ENCODE measurements at places on chromosomes 2 and 18.

DNA sequence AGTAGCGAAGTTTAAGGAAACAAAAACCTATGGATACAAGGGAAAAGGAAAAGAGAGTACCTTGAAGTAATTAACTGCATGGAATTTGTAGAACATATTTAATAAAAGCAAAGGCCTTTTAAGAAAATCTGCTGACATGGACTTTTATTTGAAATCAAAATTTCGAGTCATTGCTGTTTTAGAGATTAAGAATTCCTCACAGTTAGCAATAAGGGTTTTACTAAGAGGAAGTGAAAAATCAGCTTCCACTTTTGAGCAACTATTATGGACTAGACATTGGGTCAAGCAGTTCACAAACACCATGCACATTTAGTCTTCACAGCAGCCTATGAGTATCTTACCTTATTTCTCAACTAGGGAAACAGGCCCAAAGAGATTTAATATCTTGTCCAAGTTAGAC, 876.3 kb downstream of the BCL11A start:
- no peak for DNase-seq

DNA sequence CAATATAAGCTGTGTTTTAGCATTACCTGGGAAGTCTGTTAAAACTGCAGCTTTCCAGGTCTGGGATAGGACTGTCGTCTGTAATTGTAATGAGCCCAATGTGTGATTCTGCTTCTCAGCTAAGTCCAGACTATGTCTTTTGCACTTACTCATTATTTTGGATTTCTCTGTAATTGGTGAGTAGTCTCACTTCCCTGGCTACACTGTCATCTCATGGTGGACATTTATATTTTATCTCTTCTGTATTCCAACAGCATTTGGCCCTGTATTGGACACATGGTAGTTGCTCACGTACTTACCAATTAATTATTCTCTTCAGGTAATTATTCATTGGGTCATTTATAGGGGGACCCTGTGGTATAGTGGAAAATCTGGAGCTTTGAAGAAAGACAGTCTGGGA, 28.0 kb downstream of the LHCGR start:
- DNase-seq, result no peak

GRCh38 chr18:10063489-10063888, 149.7 kb downstream of the VAPA start:
- DNase-seq, result no peak

- DNase-seq, result no peak
These were observed at the start of gene HSBP1L1 for GRCh38 chr18:79964330-79965118. Gene HSBP1L1, plus strand, starts transcription at chr18:79964643. Its CDS starts 93 bp downstream, at chr18:79964736.

DNA sequence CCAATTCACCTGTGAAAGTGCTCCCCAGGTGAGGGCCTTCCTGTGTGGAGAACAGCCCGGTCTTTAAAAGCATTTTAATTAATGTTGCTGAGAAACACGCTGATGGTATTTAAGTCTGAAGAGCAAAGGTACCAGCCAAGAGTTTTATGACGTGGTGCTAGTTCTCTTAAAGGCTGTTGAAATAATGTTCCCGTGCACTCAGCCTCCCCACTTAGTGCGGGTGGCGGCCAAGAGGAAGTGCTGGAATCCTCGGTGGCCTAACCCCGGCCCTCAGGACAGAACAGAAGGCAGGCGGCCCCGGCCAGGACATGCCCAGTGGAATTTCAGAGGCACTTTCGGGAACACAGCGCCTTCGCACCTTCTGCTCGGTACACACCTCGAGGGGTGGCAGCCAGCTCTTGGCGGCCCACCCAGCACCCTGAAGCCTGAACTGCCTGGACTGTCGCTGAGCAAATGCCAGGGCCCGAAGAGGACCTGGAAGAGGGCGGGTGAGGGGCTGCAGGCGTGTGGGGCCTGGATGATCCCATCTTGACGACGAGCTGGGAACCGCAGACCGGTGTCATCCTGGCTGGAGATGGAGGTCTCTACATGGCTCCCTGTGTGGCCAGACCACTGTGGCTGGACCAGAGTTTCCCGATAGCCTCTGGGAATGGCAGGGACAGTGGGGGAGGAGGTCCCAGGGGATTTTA, 142.9 kb downstream of the ASB1 start:
- DNase-seq, result no peak

GRCh38 chr2:28134262-28134812, 243.8 kb downstream of the BABAM2 start:
- DNase-seq, result no peak

DNA sequence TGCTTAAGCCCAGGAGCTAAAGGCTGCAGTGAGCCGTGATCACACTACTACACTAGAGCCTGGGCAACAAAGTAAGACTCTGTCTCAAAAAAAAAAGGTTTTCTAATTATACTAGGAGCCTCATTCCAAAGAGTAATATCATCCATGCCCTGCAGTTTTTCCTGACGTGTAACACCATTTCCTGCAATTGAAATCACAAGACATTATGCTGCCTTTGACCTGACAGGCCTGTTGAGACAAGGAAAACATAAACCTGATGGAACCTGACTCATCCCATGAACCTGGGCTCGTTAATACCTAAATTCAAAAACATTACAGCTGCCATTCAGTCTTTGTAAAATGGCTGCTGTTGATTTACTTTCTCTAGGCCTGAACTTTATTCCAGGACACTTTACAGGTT, 58.7 kb upstream of the PEX13 start:
- DNase-seq, result no peak

GRCh38 chr18:47975105-47975504, 44.6 kb upstream of the SMAD2 start:
- DNase-seq, result no peak

DNA sequence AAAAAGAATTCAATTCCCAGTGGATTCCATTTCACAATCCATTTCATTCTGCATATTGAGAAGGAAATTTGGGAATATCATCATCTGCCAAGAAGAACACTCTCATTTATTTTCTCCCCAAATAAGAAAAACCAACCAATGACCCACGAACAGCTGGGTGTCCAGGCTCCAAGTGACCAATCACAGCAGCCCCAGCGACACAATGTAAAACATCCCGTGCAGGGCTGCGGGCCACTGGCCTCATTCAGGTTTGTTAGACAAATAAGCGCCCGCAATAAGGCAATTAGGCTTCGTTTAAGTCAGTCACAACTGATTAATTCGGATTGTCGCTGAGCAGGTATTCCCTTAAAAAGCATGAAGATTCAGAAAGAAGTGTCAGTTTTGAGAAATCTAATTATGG, 378.6 kb downstream of the EIPR1 start:
- DNase-seq, result no peak

DNA sequence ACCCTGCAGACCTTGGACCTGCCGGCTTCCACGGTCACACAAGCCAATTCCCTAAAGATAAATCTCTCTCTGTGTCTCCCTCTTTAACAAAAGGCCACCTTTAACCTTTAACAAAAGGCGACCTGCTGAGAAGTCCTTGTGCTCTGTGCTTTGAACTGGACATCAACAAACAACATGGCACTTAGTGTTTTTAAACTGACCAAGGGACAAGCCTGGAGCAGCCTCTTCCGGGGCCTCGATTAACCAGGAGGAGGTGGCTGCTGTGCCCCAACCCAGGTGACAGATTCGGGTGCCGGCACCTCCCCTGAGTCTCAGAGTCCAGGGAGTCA, 135.3 kb downstream of the RTP5 start:
- no peak for DNase-seq

DNA sequence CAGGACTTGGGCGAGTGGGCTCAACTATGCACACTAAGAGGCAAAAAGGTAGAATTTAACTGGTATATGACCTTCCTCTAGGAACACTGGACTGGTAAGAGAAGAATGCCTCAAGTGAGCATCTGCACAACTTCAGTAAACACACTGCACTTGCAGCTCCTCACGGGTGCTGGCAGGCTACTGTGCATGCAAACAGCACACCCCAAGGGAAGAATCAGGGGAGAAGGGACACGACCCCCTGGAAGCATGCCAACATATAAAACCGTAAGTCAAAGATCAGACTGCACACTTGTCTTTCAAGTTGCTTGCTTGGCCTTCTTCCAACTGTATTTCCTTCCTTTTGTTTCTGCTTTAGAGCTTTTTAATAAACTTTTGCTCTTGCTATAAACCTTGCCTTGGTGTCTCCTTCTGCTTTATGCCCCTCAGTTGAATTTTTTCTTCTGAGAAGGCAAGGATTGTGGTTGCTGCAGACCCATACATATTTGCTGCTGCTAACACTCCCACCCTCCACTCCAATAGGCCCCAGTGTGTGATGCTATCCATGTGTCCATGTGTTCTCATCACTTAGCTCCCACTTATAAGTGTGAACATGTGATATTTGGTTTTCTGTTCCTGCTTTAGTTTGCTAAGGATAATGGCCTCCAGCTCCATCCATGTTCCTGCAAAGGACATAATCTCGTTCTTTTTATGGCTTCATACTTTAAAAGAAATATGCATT, 263.7 kb upstream of the SPOPL start:
- no peak for DNase-seq
